ENCODE measurements at places on chromosomes 11 and 22.

DNA sequence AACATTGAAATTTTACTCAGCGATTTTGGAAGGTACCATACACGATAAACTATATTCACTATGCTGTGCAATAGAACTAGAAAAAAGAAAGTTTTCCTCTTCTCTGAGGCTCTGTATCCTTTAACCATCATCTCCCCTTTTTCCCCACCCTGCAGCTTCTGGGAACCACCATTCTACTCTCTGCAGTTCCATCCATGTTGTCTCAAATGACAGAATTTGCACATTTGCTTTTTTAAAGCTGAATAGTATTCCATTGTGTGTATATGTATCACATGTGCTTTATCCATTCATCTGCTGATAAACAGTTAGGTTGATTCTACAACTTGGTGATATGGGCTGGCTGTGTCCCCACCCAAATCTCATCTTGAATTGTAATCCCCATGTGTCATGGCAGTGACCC lies 21.2 kb downstream of the TMEM123 start:
- DNase-seq, result no peak

DNA sequence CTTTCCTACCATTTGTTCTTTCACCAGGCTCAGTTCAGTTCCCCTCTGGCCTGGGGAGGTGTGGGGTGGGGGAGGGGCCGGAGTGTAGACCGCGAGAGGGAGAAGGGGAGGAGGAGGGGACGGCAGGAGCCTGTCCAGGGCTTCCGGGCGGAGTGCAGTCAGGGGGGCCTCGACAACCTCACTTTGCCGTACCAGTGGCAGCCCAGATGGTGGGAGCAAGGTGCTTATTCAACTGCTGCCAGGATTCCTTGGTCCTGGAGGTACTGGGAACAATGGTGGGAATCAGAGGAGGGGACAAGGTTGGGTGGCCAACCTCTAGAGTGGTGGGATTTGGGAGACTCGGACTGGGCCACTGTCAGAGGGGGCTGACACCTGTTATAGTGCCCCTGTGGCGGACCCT lies 1.2 kb downstream of the BACE1 start:
- no peak for DNase-seq

- DNase-seq, result no peak
These were observed 264.5 kb downstream of the SOX6 start for GRCh38 chr11:16091862-16092261.

DNA sequence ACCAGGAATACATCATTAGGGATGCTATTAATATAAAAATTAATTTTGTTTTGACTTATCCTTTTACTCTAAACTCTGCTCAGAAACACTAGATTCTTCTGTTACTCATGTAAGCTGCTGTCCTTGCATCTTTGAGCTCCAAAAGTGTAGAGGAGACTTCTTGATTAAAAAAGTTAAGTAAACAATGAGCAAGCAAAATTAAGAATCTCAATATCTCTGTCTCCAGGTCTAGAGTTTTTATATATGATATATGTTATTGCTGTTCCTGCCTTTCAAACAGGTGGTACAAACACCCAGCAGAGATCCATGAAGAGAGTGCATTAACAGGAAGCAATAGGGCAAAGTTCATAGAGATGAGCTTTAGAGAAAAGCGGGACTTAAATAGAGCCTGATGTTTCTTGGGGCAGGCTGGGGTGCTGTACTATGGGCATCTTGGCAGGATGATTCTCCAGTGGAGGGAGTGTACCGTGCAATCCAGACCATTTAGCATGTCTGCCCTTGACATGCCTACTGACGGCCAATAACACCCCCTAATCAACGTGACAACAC lies 6.9 kb downstream of the MAPK1 start:
- DNase-seq, result no peak

DNA sequence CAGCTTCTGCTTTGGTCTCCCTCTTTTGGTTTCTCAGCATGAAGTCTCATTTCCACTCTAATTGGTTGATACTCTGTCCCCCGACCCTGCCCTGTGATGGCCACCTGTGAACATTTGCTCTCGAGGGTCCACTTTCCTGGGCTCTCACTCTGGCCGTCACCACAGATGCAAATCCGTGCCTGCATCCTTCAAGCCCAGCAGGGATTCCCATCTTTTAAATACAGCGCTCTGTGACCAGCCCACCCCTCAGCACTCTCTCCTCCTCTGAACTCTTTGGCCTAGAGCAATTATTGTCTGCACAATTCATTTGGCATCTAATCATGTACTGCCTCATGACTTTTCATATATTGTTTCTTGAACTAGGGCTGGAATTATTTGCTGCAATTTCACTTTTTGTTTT lies 26.0 kb downstream of the PKNOX2 start:
- DNase-seq, result no peak

- no peak for DNase-seq
These were observed 71.3 kb downstream of the BBOX1 start for GRCh38 chr11:27111896-27112295.

GRCh38 chr11:31874631-31875191 lies 63.6 kb upstream of the PAX6 start:
- no peak for DNase-seq

GRCh38 chr11:29251738-29252137 lies 765.1 kb downstream of the KCNA4 start:
- no peak for DNase-seq

- no peak for DNase-seq
These were observed 5.3 kb upstream of the PARVA start for GRCh38 chr11:12372111-12372510.

DNA sequence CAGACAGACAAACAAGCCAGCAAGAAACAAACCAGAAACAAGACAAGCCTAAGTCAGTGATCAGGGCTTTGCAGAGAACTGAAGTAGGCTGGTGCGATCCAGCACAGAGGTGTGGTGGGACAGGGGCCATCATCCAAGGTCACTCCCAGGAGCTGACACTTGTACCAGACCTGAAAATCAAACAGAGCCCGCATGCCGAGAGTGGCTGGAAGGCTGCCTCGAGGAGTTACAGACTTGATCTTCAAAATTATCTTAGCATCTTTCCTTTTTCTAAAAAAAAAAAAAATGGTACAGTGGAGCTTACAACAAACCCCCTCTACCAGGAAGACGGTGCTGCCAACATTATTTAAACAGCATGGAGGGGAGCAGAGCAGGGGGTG lies 8.8 kb upstream of the SCUBE1 start:
- DNase-seq, result no peak

DNA sequence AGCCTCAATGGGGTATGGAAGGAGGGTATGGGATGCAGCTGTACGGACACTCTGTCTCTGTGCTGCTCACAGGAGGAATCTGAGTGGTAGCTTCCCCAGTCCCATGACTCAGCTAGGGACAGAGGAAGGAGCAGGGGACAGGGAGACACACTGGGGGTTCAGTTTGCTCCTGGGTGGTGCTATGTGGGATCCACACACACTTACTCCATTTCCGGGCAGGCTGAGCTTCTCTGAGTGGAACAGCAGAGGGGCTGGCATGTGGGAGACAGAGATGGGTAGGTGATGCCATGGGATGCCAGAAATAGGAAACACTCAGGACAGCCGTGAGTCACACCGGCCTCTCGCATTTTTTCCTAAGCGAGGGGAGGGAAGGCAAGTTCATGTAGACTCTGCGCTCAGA lies 59.2 kb upstream of the KIRREL3 start:
- DNase-seq, result no peak

DNA sequence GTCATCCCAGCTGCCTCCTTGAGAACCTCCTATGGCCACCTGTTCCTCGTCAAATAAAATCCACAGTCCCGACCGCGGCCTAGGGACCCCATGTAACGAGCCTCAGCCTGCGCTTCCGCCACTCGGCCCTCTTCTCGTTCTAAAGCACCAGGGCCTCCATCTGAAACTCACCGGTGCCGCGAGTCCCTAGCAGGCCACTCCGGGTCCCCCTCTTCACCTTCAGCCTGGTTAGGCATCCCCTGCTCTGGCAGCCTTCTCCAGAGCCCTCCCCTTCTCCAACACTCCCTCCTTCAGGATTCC lies 2.4 kb upstream of the SSTR3 start:
- no peak for DNase-seq

DNA sequence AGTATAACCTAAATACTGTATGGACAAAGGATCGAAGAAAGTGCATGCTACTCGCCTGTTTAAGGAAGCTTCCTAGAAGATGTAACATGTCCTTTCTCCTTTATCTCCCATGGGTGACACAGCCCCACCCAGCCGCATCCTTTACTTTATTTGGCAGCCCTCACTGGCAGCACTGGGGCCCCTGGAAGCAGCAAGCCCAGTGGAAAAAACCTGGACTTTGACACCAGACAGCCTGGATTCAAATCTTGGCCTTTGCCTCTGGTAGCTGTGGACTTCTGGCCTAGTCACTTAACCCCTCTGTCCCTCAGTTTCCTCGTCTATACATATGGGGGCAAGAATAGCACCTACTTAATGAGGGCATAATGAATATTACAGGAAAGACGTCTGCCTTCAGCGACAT lies 67.1 kb downstream of the MYEOV start:
- DNase-seq, result no peak

DNA sequence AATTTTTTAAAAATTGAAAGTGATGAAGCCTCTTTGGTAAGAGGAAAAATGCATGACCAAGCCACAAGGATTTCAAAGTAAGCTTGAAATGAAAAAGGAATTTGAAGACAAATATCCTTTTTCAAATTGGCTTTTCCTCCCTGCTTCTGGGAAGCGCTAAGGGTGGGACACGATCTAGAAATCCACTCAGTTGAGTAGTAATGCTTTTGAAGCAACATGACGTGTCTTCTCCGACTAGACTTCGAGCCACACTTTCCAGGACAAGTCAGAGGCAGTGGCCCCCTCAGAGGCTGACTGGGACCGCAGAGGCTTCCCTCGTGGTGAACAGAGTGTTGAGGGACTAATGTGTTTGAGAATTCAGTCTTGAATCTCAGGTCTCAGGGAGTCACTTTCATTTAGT lies 39.8 kb downstream of the KREMEN1 start:
- no peak for DNase-seq

DNA sequence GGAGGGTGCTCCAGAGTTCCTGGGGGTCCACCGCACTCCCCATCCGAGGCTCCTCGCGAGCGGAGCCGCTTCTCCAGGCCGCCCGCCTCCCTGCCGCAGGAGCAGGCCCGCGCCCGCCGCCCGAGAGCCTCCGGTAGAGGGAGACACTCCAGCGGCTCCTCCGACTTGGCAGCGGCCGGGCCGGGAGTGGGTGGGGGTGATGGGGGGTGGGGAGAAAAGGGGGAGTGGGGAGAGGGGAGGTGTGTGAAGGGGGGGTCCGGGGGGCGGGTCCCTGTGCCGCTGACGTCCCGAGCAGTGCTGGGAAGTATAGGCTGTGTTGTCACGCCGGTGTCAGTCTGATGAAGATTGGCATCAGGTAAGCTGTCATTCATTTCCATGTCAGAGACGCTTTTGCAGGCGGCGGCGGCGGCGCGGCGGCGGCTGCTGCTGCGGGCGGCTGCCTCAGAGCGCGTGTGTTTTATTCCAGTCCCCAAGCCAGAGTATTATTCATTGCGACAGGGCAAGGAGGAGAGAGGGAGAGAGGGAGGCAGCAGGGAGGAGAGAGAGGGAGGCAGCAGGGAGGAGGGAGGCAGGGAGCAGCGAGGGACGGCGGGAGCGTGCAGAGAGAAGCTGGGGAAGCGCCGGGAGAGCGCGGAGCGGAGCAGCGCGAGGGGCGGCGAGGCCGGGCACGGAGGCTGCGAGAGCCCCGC lies at the start of gene PKNOX2:
PKNOX2 (plus strand) TSS at position 330 of the 689 bp plus-strand sequence. CDS start 186,555 bp downstream, outside the sequence.
- peak; percentile 55 for DNase-seq

- no peak for DNase-seq
These were observed 4.0 kb upstream of the CDKN1C start for GRCh38 chr11:2889362-2890273.

- DNase-seq, result no peak
These were observed 862.8 kb downstream of the FAM181B start for GRCh38 chr11:81870815-81871214.

GRCh38 chr22:39092111-39092862 lies 4.8 kb upstream of the APOBEC3H start:
- no peak for DNase-seq

DNA sequence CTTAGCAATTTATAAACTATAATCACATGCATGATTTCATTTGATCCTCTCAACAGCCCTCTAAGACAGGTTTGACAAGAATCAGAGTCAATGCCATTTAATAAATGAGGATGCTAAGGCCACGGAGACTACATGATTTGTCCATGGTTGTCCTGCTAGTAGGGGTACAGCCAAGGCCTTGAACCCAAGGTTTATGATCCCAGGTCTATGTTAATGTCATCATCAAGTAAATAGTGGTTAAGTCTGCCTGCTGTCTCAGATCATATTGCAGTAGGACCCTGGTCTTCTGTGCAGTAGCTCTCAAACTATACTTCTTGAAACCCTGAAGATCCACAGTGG lies 17.7 kb upstream of the SYTL2 start:
- DNase-seq, result no peak

DNA sequence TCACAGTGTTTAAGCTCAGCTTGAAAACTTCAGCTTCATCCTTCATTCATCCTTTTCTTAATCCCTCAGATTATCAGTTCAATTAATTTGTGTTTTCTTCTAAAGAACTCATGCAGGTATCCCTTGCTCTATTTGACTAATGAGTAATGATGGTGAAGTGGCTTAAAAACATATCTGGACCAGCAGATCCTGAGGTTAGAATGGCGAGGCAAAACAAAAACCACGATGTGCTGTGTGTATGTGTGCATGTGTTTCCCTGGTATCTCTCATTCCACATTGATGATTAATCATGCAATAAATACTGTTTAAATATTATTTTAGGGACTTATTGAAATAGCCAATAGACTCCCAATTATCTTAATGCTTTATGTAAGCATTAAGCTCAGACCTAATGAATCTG lies 437.0 kb downstream of the DYNC2H1 start:
- no peak for DNase-seq

GRCh38 chr11:21289686-21290085 lies 620.3 kb downstream of the NELL1 start:
- no peak for DNase-seq

DNA sequence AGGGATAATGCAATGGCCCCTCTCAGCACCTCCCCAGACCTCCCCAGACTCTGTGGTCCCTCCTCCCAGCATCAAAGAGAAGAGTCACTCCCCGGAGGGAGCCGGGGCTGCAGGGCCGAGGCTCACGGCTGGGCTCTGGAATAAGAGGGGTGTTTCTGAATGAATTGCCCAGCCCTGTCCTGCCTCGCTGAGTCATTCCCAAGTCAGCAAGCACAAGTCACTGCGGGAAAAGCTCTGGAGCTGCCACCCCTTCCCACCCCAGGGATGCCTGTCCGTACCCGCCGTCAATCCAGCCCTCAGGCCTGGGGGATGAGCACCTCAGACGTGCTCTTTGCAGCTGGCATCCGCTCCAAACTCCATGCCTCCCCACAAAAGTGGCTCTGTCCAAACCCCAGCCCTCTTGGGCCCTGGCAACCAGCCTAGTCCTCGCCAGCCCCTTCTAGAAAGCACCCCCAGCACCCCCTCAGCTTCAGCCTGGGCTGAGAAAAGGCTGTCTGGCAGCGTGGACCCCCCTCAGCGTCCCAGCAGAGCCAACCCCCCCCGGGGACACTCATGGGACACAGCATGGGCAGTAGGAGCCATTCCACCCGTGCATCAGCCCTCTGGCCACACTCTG lies 22.7 kb downstream of the CELSR1 start:
- DNase-seq, result no peak

- DNase-seq, result no peak
These were observed 175.8 kb downstream of the DSCAML1 start for GRCh38 chr11:117621226-117621625.

All from pons (tissue), 1 donor.